NB4 (cell line): ENCODE measurements at places on chromosomes 3 and 15.

GRCh38 chr15:75727851-75728715, 15.4 kb upstream of the CSPG4 start:
- peak; percentile 76 for DNase-seq

DNA sequence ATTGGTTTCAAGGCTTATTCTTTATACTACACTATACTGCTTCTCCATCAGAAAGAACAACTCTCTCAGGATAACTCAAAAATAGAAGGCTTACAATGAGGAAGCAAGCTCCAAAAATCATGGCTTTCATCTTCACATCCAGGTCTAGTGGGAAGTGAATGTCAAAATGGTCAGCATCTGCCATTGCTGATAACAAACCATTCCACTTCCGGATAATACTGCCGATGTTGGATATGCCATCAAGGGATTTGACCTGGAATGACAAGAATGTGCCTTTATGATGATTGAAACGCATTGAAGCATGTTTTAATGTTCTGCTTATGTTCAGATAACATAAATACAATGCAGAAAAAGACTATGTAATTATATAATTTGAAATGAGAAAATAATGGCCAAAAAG, 34.0 kb upstream of the PLOD2 start:
- DNase-seq: no peak

- no peak for DNase-seq
These were observed 29.3 kb upstream of the TPM1 start for GRCh38 chr15:63013052-63013808.

DNA sequence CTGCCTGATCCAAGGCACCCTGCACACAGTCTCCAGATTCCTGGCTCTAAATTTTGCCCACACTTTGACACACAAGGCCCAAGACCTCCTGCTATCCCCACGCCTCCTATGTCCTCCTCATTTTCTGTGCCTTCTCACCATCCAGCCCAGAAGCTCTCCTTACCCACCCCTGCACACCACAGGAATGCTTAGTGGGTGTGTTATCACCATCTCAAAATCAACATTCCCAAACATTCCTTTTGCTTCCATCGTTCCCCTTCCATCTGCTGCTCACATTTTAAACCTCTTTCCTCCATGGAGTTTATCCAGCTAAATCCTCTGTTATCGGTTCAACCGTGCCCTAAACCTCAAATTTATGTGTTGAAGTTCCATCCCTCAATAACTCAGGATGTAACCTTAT, 43.9 kb downstream of the DGKG start:
- no peak for DNase-seq

GRCh38 chr15:100204211-100204610, 137.6 kb downstream of the ADAMTS17 start:
- no peak for DNase-seq

DNA sequence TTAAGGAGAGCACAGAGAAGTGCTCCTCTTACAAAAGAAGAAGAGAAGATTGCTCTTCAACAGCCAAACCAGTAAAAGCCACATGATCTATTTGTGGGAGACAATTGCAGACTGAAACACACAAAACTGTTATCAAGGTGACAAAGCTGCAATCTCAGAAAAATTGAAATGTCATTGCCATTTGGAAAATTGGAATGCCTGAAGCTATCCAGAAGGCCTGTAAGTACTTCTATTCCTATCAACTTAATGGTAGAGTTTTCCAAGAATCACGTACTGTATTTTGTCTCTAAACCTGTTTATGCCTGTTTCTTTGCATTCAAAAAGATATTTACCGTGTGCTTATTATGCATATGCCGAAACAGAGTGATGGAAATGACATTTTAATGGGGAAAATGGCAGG, 204.7 kb downstream of the GREM1 start:
- DNase-seq: no peak

DNA sequence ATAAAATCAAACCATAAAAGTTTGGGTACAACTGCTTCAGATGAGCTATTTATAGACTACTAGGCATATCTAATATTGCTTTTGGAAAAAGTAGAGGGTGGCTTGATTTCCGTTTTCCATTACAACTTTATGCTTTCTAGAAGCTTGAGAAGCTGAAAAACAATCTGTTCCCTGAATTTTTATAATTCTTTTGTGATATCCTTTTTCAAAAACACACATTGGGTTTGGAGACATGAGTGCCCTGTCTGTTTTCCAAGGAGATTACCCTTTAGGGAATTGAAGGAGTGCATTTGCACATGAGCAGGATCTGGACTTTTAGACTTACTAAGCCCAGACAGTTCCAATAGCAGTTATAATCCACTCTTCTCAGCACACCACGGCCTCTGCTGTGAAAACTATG, 49.5 kb upstream of the FILIP1L start:
- no peak for DNase-seq

- DNase-seq: no peak
These were observed 1.9 kb downstream of the CBLB start for GRCh38 chr3:105866656-105867653.

GRCh38 chr15:80455668-80456442, 51.7 kb downstream of the ARNT2 start:
- DNase-seq: peak; percentile 73

- DNase-seq: peak; percentile 36
These were observed 147.8 kb downstream of the PLCL2 start for GRCh38 chr3:17032407-17033034.

DNA sequence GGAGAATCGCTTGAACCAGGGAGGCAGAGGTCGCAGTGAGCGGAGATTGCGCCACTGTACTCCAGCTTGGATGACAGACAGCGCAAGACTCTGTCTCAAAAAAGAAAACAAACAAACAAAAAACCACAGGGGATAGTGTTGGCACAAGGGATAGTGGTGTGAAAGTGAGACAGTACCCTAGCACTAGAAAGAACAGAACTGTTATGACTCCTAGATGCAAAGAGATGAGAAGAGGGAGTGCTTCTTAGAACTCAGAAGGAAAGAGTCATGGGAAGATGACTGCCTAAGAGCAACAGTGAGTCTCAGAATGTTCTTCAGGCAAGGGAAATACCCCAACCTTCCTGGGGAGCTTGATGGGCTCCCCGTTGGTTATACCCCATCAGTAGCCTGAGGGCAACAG, 17.8 kb upstream of the ZNF770 start:
- DNase-seq: no peak

- DNase-seq: no peak
These were observed 567.9 kb upstream of the GBE1 start for GRCh38 chr3:82329300-82329699.

- DNase-seq: no peak
These were observed 73.7 kb downstream of the ECT2 start for GRCh38 chr3:172824229-172824628.

DNA sequence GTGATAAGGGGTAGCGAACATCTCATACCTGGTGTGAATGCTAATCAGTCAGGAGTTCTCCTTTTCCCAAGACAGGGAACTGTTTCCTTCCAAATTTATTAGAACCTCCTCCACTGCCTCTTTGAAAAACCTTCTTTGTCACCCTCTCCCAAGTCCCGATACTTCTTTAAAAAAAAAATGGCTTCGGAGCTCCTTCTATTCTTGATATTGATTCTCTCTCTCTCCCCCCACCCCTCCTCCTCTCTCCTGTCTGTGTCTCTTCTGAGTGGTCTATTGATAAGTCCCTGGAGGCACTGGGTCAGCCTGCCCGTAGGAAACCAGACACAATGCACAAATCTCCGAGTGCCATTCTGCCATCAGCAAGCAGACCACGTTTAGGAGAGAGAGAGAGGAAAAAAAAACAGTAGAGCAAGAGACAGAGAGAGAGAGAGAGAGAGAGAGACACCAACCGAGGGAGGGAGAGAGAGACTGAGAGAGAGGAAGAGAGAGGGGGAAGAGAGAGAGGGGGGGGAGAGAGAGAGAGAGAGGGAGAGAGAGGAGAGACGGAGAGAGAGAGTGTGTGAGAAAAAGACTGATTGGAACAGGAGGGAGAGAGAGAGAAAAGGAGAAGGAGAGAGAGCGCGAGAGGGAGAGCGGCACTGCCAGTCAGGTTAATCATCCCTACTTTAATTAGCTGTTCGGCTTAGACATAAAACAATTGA, 160.9 kb downstream of the TIGIT start:
- DNase-seq: no peak

- DNase-seq: no peak
These were observed 42.6 kb downstream of the PXK start for GRCh38 chr3:58375254-58375653.

- DNase-seq: no peak
These were observed 248.9 kb upstream of the TBL1XR1 start for GRCh38 chr3:177446165-177446601.

- no peak for DNase-seq
These were observed 345.1 kb upstream of the CCDC54 start for GRCh38 chr3:107032111-107032510.

DNA sequence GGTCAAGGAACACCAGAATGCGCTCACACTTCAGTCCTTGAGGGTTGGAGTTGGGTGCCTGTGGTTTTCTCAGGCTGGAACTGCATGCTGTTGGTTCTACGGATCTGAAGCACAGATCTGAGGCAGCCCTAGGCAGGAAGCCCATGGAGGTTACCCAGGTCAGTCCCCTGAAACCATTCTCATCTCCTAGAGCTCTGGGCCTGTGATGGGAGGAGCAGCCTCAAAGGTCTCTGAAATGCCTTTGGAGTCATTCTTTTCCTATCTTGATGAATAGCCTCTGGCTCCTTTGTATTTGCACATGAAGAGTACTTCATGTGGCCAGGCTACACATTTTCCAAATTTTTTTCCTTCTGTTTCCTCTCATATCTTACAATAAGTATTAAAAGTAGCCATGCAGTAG, 179.3 kb upstream of the UBE2E1 start:
- no peak for DNase-seq

DNA sequence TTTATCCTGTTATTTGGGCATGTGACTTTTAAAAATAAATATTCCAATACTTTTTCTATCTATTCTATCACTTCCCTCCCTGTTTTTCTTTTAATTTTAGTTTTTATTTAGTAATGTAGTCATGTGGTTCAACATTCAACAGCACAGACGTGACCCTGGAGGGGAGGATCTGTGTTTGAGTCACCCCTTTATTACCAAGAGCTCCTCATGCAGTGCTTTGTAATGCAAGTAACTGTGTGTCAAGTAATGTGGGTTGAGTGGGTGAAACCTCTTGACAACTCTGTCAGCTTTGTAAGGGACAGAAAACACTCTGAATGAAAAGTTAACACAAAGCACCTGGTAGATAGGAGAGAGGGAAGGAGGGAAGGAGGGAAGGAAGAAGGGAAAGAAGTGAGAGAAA, 89.7 kb upstream of the FGF12 start:
- DNase-seq: no peak

DNA sequence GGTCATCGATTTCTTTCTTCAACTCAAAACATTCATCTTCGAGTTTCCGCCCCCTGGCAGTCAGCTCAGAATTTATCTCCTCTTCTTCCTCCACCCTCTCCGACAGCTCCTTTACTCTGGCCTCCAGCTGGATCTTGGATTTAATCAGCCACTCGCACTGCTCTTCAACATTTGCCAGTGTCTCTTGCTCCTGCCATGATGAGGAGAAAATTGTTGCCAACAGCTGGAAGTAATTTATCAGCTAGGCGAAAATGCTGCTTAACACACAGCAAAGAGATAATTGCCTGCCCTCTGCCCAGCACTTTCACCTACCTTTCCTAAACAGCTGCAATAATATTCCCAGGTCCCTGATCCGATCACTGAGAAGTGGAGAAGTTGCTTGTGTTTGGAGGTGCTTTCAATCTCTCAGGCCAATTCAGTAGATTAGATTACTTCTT, 69.3 kb downstream of the MYH15 start:
- DNase-seq: no peak

GRCh38 chr15:61382927-61383326, 153.8 kb upstream of the RORA start:
- no peak for DNase-seq

DNA sequence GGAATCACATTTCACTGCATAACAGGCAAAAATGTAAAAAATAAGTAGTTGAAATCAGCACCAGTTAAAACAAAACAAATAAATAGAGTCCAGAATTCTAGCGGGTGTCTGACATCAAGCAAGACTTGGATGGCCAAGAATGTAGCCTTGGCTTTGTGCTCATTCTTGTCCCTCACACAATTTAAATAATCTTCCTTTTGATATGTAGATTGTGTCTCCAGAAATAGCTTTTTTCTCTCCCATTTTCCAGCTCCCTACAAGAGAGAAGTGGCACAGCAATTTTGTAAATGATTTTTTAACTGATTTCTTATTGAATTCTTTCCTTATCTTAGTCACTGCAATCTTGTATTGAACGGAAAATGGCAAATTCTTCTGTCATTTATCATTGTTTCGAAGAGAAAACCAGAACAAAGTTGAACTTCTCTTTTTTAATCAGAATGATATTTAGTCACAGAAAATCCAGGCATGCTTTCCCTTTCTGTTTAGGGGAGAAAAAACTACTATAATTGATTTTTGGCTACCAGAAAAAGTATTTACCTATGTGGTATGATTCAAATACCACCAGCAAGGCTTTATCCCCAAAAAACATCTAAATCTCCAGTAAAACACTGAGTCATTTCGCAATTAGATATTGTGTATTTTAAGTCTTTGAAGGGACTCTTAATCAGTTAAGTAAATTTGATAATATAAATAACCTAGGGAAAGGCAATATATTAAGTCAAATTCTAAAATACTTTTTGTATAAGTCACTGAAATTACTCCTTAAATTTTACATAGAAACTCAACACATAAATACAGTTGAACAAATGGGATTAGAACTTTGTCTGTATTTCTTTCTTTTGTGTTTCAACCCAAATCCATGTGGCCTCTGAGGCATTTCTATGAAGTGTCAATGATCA, 481.7 kb downstream of the GBE1 start:
- no peak for DNase-seq

DNA sequence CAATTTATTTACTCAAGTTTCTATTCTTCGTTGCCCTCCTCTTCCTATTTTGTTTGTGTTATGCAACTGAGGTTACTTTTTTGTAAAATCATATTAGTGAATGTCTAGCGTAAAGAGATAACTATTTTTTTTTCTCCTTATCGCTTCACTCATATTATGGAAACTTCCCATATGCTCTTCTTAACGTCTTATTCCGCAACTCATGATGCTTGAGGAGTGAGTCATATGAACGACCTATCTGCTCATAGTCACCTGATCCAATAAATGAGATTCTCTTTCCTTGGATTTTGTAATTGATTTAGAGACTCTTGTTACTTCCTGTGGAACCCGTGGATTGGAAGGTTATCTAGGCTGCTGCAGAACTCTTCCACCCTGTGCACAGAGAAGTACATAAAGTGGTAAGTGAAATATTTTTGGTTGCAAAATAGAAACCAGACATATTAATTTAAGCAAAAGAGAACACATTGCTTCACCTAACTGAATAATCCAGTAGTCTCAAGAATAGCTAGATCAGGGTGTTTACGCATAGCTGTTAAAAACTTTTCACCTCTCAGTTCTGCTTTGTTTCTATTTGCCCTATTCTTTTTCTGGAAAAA, 719.3 kb upstream of the SGO1 start:
- DNase-seq: peak; percentile 2

- no peak for DNase-seq
These were observed 230.1 kb upstream of the ZNF717 start for GRCh38 chr3:76015496-76015895.

- no peak for DNase-seq
These were observed 353.2 kb upstream of the SOX2 start for GRCh38 chr3:181358562-181358961.
